Stimulated activated CD4-positive, alpha-beta T cell treated with anti-CD3 and anti-CD28 coated beads, Interleukin-4, amount 100 ng/mL, for 1 hour (primary cell): ENCODE measurements at places on chromosomes 4 and X.

DNA sequence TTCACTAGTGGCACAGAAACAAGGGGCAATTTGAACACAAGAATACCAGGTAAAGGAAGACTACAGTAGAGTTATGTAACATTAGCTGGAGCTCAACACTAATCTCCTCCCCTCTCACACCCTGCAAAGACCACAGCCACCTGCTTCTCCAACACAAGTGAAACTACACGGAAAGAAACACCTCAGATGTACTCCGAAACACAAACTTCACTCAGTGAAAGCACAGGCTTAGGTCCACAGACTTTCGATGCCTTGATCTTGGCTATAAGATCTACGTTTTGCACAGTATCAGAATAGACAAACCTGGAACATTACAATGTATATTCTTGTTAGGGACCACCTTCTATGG lies 7.6 kb downstream of the ACSL1 start:
- DNase-seq, result no peak

GRCh38 chr4:56264873-56265272 lies 122.4 kb downstream of the AASDH start:
- DNase-seq, result no peak

DNA sequence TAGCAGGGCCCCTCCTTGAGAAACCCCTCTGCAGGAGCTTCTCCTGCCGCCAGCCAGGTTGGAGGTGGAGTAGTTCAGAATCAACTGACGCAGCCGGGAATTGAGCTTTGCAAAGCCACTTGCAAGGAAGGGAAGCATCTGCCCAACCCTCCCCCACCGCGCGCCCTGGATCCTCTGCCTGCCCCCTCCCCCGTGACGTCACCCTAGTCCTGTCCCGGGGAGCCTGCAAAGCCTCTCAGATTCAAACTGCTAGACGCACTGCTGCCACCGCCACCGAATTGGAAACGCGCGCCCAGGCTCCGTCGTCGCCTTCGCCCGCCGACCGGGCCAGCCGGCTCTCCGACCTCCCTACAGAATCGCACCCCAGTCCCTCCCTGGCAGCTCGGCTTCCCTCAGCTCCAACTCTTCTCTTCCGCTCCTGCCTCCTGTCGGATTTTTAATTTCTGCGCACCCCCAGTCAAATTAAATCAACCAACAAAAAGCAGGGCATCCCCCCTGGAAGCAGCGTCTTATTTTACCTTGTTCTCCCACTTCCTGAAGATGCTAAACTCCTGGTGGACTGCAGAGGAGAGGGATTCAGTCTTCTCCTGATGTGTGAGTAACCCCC lies 3.8 kb downstream of the SLITRK2 start:
- DNase-seq, result no peak

GRCh38 chr4:60944060-60944459 lies 256.1 kb upstream of the ADGRL3 start:
- no peak for DNase-seq

DNA sequence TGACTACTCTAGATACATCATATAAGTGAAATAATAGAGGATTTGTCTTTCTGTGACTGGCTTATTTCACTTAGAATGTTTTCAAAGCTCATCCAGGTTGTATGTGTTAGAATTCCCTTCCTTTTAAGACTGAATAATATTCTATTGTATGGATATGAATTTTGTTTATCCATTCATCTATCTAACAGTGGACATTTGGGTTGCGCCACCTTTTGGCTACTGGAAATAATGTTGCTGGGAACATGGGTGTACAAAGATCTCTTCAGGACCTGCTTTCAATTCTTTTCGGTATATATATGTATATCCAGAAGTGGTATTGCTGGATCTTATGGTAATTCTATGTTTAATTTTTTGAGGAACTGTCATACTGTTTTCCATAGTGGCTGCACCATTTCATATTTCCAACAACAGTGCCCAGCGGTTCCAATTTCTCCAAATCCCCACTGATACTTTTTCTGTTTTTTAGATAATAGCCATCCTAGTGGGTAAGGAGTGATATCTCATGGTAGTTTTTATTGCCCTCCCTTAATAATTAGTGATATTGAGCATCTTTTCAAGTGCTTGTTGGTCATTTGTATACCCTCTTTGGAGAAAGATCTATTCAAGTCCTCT lies 3.4 kb upstream of the SCD5 start:
- no peak for DNase-seq

DNA sequence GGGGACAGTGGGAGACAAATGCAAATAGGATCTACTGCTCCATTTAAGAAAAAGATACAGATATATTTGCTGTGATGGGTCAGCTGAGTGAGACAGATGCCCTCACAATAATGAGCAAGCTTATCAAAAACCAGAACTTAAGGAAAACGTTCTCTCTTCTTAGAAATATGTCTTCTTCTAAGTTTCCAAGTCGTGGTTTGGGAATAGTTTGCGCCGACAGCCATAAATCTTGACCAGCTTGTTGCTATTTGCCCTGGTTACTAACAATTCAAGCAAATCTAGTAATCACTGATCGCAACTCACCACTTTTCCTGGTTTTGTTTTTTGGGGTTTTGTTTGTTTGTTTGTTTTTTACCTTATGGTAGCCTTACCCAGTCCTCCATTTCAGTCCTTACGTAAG lies 67.6 kb upstream of the GUCY1A1 start:
- no peak for DNase-seq

DNA sequence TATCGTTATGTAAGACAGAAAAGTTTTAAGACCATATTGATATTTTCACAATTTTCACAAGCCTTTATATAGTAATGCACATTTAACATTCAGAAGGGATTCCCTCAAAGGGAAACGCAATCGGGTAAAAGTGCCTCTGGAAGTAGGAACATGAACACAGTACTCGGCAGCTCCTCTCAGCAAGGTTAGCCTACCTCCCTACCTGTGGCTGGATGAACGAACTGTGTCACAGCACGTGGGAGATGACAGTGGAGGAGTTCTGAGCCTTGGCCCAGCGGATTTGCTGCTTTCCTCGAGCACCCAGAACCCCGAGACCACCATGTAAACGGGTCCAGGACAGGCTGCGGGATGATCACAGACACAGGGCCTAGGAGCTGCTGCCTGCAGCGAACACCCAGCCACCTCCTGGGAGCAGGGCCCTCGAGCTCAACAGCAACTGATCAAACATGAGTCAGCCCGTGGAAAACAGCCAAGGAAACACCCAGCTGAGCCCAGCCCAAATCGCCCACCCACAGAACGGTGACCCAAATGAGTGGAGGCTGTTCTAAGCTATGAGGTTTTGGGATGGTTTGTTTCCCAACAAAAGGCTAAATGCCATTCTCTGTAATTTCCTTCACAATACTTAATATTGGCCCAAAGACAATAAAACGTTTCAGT lies 30.4 kb downstream of the FAT1 start:
- DNase-seq, result no peak

DNA sequence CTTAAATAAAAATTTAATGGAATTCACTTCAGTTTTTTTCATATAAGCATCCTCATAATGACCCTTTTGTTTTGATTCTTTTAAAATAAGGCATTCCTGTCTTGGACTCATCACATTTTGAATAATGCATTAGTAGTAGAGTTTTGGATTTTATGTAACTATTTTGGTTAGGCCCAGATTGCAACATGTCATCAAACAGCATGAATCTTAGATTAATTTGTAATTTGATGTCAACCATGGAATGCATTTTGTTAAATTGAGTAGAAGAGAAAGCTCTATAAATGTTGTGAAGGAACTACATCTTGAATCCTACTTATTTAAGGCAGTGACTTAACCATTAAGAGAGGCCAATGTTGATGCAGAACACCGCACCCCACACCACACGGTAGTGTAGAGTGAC lies 3.1 kb downstream of the DIAPH2 start:
- DNase-seq, result no peak

DNA sequence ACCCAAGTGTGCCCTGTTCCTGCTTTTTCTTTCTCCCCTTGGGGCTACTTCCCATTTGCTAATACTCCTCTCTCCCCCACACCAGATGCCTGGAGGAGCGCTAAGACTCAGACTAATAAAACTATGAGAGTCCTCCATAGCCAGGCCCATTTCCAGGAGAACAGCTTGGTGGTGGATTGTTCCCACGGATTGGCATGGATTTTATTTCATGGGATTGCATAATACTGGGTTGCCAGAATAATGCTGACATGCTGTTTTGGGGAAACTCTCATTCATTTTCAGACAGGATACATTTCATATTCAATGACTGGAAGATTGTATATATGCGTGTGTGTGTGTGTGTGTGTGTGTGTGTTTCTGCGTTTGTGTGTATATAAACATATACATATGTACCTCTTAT lies 447.5 kb upstream of the PITX2 start:
- no peak for DNase-seq

GRCh38 chr4:27293831-27294230 lies 433.2 kb downstream of the STIM2 start:
- DNase-seq, result no peak

DNA sequence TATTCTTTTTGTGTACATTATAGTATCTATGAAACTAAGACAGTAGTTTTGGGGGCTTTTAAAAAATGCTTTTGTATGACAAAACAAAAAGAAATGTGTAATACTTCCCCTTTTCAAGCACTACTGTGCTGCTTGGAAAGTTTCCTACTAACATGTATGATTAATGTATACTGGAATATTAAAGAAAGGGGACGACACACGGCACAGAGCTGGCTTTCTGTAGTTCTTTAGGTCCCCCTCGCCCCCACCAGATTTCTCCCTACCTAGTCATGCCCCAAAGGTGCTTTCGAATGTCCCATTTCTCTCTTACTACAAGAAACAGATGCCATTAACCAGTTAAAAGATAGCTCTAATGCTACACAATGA lies 1.6 kb upstream of the AP1S2 start:
- no peak for DNase-seq

- no peak for DNase-seq
Observed at GRCh38 chrX:74230094-74230493, 73.9 kb upstream of the ZCCHC13 start.

- no peak for DNase-seq
Observed at GRCh38 chr4:99868126-99868596, 26.1 kb downstream of the LAMTOR3 start.

GRCh38 chrX:41043196-41043595 lies 42.0 kb upstream of the USP9X start:
- no peak for DNase-seq

DNA sequence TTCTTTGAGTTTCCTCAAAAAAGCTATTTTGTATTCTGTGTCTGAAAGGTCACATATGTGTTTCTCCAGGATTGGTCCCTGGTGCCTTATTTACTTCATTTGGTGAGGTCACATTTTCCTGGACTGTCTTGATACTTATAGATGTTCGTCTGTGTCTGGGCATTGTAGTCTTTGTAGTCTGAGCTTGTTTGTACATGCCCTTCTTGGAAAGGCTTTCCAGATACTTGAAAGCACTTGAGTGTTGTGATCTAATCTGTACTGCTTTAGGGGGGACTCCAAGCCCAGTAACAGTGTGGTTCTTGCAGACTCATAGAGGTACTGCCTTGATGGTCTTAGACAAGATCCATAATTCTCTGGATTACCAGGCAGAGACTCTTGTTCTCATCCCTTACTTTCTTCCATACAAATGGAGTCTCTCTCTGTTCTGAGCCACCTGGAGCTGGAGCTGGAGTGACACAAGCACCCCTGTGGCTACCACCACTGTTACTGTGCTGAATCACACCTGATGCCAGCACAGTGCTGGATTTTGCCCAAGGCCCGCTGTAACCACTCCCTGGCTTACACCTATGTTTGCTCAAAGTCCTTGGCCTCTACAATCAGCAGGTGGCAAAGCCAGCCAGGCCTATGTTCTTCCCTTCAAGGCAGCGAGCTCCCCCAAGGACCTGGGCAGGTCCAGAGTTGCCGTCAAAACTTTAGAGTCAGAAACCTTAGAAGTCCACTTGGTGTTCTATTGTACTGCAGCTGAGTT lies 72.3 kb upstream of the EFHC2 start:
- no peak for DNase-seq

GRCh38 chr4:134260126-134260525 lies 58.5 kb upstream of the PABPC4L start:
- DNase-seq, result no peak

- DNase-seq, result no peak
Observed at GRCh38 chrX:63702556-63702955, 82.5 kb downstream of the ARHGEF9 start.

GRCh38 chr4:151895671-151896070 lies 134.9 kb upstream of the GATB start:
- no peak for DNase-seq

DNA sequence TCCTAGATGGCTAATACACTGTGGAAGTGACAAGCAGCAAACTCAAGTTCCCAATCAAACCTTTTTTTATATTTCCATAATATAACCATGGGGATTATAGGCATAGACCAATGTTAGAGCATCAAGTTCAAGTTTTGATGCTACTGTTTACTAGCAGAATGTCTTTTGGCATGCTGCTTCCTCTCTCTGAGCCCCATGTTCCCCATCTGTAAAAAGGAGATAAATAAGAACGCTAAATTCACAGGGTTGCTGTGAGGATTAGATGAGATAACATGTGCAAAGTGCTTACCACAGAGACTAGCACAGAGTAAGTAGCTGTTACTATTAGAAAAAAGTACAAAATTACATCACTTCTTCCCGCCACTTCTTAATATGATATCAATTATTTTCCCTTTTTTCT lies 18.0 kb downstream of the MBNL3 start:
- DNase-seq, result no peak

GRCh38 chr4:93751411-93751810 lies 77.1 kb upstream of the ATOH1 start:
- DNase-seq, result no peak

- no peak for DNase-seq
Observed at GRCh38 chr4:152364883-152365282, 171.0 kb downstream of the FBXW7 start.

- DNase-seq, result no peak
Observed at GRCh38 chrX:139423186-139423585, 107.4 kb upstream of the F9 start.

- no peak for DNase-seq
Observed at GRCh38 chrX:118315529-118315928, 30.4 kb upstream of the WDR44 start.

GRCh38 chr4:168451331-168451730 lies 29.0 kb downstream of the DDX60L start:
- DNase-seq, result no peak

- DNase-seq, result no peak
Observed at GRCh38 chrX:137032341-137032694, 1.5 kb downstream of the GPR101 start.

- DNase-seq, result no peak
Observed at GRCh38 chr4:23162275-23162674, 469.5 kb downstream of the GBA3 start.

DNA sequence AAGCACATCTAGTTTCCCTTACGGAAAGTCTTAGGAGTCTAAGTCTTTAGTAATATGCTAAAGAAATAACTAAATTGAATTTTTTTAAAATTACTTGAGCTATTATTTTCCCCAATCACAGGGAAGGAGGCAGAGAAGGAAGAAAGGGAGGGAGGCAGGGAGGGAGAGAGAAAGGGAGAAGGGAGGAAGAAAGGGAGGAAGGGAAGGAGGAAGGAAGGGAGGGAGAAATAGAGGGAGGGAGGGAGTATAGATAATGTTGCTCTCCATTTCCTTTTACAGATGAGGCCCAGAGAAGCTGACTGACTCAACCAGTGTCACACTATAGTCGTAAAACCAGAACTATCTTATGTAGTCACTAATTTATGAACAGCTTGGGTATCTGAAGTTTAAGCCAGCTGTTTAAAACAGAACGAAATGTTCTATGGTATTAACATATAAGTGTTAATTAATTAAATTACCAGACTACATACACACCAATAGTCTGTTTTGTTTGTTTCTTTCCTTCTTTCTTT lies 14.6 kb downstream of the SH3RF1 start:
- no peak for DNase-seq
